Cortex of kidney (tissue), 1 donor: ENCODE measurements at places on chromosomes 7 and 10.

GRCh38 chr7:50310361-50310760, 5.8 kb downstream of the IKZF1 start:
- DNase-seq, result no peak

GRCh38 chr7:151592330-151592729, 72.6 kb upstream of the RHEB start:
- DNase-seq, result no peak

GRCh38 chr7:41817386-41817785, 114.5 kb upstream of the INHBA start:
- no peak for DNase-seq

GRCh38 chr10:25072786-25073185, 56.4 kb downstream of the THNSL1 start:
- DNase-seq, result no peak

DNA sequence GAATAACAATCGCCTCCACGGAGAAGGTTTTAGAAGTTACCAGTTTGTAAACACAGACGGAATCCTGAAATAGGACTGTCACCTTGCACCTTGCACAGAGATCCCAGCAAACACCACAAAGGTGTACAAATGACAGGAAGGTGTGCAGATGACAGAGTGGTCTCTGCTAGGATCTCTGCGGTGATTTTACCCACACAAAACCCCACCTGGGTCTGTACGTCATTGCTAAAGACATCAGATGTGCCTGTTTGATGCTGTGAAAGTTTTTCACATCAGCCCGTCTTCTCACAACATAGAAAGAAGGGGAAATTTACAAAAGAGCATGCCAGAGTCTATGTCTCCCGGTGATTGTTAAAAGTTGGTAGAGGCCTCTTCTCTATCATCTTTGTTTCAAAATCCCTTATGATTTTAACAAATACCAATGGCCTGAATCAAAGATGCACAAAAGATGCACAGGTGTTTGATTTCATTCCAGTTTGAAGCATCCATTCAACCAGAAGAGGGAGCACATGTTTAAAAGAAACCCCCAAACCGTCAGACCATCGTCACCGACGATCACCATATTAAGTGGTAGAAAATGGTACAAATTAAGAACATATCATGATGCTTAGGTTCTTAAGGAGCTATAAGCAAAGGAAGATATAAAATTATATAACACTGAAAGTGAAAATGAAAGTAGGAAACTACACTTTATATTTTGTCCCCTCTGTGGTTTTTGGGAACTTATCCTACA, 576.5 kb downstream of the PTPRN2 start:
- no peak for DNase-seq

DNA sequence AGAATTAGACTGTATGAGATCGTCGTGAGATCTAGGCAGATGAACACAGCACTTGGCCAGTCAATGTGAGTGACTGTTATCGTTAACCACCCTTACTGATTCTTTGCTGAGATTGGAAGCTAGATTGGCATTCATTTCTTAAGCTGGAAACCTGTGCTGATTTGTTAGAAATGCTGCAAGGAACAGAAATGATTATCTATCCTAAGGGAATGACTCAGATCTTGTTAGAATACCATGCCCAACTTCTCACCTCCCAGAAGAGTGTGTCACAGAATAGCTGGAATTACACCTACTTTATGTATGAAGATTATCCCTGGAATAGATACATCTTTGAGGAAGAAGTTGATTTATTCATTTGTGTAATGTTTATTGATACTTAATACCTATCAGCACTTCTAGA, 275.2 kb downstream of the AUTS2 start:
- no peak for DNase-seq

GRCh38 chr7:13321316-13321715, 633.9 kb downstream of the ARL4A start:
- DNase-seq, result no peak

DNA sequence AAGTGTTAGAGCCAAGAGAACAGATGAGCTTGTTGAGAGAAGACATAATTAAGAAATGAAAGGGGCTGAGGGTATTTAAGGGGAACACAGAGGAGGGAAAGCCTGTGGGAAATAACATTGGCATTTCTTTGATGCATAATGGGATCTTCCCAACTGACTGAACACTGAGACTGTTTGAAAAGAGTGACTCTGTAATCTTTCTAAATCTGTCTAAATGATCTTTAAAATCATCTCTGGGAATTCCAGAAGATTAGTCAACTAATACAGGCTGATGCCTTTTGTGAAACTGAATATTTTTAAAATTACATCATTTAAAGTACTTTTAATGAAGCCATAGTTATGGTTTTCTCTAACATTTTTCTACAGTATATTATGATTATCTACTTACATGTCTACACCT, 17.4 kb upstream of the SLC35G1 start:
- no peak for DNase-seq

- no peak for DNase-seq
Observed at GRCh38 chr10:104122225-104123107, 495 bp downstream of the SFR1 start.

DNA sequence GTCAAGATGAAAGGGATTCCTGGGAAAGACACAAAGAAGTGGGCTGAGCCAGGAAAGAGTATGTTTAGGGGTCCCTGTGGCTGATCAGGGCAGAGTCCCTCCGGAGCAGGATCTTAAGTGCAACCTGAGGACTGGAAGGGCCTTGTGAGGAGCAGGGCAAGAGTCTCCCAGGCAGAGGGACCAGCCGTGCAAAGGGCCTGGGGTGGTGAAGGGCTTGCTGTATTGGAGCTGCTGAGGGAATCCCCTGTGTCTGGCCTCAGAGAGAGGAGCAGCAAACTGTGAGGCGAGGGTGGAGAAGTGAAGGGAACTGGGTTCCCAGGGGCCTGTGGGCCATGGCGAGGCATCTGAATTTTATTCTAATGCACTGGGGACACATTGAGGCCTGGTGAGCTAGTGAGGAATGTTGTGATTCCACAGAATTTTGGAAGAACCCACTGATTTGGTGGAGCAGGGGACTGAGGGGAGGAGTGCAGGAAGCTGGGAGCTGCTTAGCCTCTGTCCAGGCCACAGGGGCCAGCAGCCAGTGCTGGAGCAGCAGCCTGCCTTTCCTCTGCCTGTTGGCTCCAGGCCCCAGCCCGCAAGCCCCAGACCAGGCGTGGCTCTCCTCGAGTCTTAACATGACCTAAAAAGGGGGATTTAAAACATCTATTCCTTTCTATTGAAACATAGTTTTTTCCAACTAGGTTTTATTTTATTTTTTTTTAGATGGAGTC, 138.4 kb upstream of the IGFBP3 start:
- DNase-seq, result no peak

- DNase-seq, result no peak
Observed at GRCh38 chr7:149713061-149713730, 60.2 kb downstream of the ZNF467 start.

DNA sequence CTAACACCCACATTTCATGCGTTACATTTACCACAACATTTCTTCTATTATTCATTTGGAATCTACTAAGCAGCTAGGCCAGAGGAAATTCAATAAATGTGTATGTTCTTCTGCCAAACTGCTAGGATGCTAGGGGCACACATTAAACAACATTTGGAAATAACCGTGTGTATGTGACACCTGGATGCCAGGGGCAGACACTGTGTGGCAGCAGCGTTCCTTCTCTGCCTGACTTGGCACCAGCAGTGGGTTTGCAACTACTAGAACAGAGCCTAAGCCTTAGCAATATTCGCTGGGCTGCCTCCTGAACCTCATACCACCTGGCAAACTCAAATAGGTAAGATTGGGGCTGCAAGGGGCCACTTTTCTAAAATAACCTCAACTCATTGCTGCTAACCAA, 182.1 kb downstream of the CHCHD3 start:
- no peak for DNase-seq

DNA sequence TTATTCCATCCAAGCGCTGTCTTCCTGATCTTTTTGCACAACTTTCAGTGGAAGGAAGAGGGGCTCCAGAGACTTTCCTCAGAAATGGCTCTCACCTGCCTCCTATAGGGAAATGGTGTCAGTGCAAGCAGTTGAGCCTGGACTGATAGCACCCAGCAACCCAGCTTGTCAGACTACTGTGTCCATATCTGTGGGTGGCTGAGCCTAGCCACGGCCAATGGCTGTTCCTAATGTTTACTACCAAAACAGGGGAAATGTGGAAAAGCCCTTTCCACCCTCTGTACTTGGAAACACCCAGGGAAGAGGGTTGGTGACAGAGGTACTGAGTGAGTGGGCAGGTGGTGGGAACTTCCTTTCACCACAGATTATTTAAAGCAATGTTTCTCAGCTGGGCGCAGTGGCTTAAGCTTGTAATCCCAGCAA, 4.3 kb upstream of the YKT6 start:
- no peak for DNase-seq

GRCh38 chr10:30092151-30092790, 32.9 kb upstream of the JCAD start:
- no peak for DNase-seq

- no peak for DNase-seq
Observed at GRCh38 chr10:30894221-30894620, 137.4 kb downstream of the ZNF438 start.

DNA sequence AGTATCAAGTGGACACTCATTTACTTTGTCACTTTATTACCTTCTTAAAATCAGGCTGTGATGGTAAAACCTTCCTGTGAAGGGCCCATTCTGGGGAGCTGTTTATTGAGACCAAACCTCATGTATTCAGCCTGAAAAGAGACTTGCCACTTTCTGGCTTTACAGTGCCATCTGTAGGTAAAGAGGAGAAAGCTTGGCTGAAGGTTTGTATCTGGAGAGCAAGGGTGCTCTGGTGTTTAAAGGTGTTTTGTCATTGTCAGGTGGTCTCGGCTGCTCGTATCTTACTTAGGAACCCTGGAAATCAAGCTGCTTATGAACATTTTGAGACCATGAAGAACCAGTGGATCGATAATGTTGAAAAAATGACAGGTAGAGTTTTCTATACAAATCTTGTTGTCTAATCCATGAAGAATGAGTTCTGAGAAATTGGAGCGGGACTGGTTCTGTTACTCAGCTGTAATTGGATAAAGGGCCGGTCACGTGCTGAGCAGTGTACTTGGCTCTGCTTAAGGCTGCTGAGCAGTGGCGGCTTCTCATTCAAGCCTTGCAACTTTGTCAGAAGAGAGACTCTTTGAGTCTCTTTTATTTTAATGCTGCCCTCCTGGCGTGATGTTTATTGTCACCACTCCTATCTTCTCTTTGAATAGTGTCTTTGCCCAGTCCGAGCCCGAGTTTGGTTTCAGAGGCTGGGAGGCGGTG, 46.9 kb downstream of the AP3M1 start:
- no peak for DNase-seq

- no peak for DNase-seq
Observed at GRCh38 chr7:150951521-150951920, 26.6 kb downstream of the KCNH2 start.

DNA sequence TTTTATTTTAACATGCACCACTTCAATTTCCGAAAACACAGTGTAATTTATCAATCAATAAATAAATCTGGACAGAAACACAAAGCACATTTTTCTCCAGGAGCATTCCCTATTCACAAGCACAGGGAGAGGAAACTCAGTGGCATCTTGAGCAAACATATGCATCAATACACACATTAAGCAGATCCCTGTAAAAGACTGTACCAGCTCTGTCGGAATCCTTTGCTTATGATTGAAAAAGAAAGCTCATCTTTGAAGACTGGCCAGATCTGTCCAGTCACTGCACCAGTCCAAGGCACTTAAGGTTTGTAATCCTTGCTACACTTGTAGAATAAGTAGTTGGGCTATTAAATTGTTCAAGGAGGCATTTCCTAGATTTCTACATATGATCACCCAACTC, 343.9 kb downstream of the BMPER start:
- DNase-seq, result no peak

- no peak for DNase-seq
Observed at GRCh38 chr7:134140889-134141867, 14.0 kb downstream of the LRGUK start.
